Activated T-helper 1 cell treated with Interleukin-2 at 50 U/mL for 16 hours (primary cell): ENCODE measurements at places on chromosomes 4 and X.

- DNase-seq: no peak
Observed at GRCh38 chrX:24245202-24245601, 68.7 kb downstream of the SUPT20HL2 start.

- no peak for DNase-seq
Observed at GRCh38 chr4:140044337-140044902, 109.6 kb downstream of the MAML3 start.

DNA sequence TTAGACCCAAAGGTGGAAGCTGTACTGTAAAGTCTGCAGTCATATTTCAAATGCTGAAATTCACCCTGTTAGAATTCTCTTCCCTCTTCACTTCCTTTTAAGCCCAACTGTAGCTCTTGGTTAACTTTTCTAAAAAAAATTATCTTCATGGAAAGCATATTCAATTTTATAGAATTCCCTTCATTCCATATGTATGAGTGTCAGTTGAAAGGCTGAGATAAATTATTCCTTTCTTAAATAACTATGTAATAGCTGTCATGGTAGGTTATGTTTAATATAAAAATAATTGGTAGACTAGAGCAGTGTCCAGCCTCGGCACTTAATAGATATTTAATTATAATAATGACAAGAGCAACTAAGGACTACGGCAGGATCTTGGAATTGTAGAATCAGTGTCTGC, 16.8 kb upstream of the ARSH start:
- DNase-seq: no peak

DNA sequence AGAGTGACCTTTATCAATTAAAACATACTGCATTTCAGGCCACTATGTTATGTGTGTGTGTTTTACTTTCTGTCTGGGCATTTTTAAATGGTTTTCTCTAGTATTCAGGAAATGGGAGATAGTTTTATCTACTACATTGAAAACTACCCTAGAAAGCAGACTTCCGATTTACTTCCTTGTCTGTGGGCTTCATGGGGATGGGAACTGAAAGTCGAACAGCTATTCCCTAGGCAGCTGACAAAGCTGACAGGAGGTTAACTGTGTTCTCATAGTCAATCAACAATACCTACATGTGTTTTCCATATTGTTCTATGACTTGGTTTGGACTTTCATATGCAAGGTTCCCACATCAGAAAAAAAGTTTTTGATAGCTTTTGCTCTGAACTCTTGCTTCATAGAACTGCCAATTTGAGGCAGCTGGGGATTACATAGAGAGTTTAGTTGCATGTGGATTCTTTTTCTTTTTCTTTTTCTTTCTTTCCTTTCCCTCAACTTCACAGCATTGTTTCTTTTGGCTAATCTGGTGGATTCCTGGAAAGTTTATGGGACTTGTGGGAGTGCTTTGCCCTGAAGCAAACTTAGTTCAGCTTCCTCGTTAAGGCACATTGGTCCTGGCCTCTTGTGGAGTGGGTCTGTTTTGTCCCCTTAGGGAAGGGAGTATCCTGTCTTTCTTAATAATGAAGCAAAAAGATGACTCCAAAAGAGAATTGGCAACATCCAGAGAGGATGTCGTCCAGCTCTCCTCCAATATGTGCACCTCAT, 327.1 kb upstream of the GIMD1 start:
- no peak for DNase-seq

GRCh38 chr4:26723216-26723615, 137.4 kb upstream of the STIM2 start:
- no peak for DNase-seq

GRCh38 chr4:120005076-120005475, 61.6 kb downstream of the MAD2L1 start:
- DNase-seq: no peak

DNA sequence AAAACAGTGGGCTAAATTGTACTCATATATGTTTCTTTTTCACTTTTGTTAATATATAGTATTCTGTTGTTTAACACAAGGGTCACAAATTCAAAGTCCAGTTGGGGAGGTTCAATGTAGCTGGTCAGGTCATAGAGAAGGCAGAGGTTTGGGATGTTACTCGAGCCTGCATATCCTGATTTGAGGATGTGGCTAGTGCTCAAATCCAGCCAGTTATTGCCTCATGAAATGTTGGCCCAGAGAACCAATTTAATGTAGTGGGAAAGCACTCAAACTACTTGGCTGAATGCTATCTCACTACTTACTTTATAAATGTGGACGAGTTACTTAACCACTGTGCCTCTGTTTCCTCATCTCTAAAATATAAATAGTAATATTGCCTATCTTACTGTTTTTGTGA, 12.5 kb downstream of the USO1 start:
- no peak for DNase-seq

DNA sequence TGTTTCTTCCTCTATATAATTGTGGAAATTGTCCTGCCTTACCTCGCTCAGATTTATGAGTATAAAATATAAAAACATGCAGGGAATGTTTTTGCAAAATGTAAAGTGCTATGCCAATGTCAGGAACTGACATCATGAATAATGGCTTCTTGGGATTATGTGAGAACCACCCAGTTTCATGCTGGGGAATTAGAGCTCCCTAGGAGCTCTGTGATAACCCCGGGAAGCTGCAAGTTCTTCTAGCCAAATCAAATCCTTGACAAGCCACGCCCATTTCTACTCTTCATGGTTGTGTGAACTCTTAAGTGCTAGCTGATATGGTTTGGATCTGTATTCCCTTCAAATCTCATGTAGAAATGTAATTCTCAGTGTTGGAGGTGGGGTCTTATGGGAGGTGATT, 85.9 kb upstream of the PAK3 start:
- no peak for DNase-seq

GRCh38 chr4:184949020-184949419, 69.3 kb upstream of the HELT start:
- DNase-seq: no peak

DNA sequence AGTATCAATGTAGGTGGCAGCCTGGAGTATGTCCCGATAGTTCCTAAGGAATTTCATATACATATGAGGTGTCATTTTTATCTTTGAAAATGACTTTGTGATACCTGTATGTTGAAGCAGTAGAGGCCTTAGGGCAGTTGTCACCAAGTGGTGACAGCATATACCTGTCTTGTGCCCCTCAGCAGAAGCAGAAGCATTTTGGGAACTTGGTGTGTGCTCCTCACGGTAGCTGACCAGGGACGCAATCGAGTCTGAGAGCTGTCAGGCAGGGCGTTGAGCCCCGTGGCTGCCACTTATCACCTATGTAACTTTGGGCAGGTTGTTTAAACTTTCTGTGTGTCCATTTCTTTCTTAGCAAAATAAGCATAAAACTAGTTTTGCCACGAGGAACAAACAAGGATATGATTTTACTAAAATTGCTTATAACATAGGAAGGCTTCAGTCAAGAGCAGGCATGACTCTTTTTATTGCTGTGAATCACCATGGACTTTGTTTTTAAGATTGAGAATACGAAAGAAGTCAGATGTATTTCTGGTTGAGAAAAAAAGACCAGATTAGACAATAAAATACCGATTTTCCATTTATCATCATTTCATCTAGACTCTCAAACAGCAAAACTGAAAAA, 161.5 kb downstream of the CPE start:
- no peak for DNase-seq

DNA sequence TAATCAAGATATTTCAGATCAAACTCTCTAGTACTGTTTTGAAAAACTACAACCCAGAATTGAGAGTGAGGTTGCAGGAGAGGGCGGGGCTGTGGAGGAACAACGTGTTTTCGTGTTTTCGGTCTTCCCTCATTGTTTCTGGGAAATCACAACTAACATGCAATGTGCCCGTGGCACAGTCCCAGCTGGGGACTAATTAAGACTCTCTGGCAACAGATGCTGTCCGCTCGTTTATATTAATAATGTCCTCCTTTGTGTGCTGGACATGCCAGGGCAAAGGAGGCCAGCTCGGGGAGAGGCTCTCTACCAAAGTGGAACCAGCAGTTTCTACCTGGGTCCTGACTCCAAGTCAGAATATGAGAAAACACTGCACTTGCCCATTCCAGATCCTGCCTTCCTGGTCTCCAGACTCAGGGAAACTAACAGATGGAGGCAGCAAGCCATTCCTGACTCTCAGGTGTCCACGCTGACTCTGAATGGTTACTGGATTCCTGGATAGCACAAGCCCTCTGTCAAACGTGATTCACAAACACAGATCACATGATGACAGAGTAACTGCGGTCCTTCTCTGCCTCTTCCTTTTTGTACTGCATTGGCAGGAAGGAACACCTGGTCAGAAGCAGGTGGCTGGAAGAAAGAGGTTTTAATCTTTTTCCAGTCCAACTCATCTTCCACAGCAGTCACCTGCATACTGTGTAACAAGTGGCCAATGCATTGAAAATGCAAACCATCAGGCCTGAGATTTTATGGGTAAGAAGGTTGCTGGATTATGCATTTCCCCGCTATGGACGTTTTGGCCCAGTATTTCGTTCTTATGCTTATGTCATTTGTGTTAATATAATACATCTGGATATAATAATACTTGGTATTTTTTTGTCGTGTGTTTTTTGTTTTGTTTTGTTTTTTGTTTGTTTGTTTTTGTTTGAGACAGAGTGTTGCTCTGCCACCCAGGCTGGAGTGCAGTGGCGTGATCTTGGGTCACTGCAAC, 65.0 kb downstream of the COQ2 start:
- no peak for DNase-seq

DNA sequence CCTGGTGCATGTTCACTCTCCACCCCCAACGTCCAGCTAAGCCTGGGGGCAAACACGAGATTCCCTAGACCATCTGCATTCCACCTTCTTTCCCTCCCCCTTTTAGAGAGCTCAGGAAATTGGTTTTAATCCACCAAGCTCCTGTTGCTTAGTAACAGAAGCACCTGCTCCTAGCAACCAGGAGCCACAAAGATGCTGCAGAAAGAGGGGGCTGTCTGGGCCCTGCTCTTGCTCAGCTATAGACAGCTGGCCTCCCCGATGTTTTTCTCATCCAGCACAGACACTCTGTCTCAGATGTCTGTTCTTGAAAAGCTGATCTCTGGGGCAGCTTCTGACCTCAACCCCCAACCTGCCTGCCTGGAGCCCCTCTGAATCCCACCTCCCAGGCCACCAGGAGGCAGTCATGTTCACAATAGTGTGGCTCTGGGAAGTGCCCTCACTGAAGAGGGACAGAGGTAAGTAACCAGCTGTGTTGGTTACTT, 71.5 kb downstream of the SLC16A2 start:
- peak; percentile 3 for DNase-seq

DNA sequence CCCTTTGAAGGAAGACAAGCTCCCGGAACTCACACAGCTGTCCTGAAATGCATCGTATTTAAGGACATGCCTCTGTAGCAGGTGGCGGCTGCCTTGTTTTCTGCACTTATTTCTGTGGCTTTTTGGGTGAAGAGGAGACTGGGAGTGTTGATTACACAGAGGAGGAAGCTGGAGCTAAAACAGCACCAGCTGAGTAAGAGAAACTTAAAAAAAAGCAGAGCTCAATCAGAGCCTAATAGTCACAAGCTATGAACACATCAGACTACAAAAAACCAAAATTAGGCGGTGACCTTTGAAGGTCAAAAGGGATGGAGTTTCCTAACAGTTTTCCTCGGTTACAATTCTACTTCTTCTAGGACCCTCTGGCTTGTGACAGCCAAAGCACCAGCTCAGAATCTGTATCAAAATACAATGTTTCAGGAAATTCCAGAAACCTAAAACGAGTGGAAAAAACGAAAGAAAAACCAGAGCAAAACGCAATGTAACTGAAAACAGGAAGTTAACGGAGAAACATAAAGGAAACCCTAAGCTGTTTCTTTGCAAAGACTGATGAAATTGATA, 13.5 kb downstream of the PRKX start:
- DNase-seq: no peak

DNA sequence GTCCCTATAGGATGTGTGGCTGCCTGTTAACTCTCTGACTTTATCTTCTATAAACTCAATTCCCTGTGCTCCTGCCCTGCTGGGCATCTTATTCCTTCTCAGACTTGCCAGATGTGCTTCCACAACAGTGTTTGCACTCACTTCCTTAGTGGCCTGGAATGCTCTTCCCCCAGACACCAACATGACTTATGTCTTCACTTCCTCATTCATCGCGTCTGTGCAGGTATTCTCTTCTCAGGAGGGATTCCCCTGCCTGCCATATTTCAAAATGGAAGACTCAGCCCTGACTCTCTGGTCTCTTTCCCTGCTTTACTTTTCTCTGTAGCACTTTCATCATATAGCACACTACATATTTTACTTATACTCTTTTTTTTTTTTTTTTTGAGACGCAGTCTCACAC, 344.0 kb downstream of the CENPC start:
- DNase-seq: no peak

DNA sequence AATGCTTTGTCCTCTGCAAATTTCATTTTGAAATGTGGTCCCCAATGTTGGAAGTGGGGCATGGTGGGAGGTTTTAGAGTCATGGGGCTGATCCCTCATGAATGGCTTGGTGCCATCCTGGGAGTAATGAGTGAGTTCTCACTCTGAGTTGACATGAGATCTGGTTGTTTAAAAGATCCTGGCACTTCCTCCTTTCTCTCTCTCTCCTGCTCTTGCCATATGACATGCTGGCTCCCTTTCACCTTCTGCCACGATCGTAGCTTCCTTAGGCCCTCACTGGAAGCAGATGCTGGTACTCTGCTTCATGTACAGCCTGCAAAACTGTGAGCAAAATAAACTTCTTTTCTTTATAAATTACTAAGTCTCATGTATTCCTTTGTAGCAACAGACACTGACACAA, 262.0 kb downstream of the IL15 start:
- no peak for DNase-seq

DNA sequence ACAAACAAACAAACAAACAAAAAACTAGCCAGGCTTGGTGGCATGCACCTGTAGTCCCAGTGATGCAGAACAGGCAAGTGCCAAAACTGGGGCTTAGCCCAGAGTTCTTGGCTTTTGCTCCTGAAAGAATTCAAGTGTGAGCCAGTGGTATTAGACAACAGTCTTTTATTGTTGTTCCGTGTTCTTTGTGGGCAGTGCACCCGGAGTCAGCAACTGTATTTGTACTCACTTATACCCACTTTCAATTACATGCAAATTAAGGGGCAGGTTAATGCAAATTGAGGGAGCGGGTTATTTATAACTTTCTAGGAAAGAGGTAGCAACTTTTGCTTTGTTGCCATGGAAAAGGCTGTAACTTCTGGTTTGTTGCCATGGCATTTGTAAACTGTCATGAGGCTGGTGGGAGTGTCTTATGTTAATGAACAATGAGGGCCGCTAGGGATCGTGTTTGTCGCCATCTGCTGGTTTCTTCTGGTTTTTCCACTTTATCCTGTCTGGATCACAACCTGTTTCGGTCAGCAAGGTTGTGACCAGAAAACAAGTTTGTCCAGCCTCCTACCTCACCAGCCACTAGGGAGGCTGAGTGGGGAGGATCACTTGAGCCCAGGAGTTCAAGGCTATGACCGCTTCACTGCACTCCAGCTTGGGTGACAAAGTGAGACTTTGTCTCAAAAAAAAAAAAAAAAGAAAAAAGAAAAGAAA, 88.8 kb upstream of the ESX1 start:
- DNase-seq: no peak
